Progenitor cell of endocrine pancreas (in vitro differentiated cells): ENCODE measurements at places on chromosomes 3 and 15.

GRCh38 chr3:31815631-31816440 is 165.2 kb downstream of the OSBPL10 start:
- no peak for DNase-seq

DNA sequence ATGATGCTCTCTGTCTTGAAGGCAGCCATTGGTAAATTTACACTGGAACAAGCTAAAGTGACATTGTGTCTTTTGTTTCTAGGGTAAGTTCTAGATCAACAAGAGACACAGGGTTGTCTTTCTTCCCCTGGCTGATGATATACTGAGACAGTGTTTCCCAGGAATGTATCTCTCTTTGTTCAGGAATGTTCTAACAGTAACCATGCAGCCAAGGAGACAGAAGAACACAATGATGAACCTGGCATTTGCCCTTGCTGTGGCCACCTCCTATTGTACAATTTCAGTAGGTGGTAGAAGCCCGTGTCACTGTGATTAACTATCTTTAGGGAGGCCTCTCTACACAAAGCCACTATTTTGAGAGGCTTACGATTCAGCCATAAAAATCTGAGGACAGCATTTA is 130.7 kb downstream of the LRTM1 start:
- DNase-seq: no peak

GRCh38 chr3:58576716-58577115 is 475 bp downstream of the FAM107A start:
- no peak for DNase-seq

DNA sequence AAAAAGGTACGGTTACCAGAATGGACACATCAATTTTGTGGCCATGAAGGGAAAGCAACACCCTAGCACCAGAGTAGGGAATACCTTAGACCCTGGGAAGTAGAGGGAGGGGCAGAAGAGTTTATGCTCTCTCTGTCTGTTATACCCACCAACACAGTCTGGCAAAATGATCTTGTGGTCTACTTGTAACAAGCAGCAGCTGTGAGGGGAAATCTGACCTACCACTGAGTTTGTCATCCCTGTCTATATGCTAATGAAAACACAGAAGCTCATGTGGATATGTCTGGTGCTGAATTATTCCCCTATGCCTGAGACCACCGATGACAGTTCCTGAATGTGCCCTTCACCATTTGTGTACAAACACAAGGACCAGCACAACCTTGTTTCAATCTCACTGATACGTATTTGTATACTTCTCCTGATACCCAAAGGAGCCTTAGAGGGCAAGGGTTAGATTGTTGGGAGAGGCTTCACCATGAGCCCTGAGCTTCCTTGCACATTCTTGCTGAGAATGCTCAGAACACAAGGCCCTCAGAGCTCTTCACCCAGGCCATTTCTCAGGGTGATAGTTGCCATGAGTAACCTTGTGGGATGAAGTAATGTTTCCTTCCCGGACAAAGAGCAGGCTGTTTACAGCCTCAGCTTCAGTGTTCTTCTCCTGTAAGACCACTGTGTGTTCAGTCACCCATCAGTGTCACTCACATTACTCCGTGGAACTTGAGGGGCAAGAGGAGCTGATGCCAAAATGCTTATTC is 24.7 kb upstream of the ZNF639 start:
- DNase-seq: no peak

DNA sequence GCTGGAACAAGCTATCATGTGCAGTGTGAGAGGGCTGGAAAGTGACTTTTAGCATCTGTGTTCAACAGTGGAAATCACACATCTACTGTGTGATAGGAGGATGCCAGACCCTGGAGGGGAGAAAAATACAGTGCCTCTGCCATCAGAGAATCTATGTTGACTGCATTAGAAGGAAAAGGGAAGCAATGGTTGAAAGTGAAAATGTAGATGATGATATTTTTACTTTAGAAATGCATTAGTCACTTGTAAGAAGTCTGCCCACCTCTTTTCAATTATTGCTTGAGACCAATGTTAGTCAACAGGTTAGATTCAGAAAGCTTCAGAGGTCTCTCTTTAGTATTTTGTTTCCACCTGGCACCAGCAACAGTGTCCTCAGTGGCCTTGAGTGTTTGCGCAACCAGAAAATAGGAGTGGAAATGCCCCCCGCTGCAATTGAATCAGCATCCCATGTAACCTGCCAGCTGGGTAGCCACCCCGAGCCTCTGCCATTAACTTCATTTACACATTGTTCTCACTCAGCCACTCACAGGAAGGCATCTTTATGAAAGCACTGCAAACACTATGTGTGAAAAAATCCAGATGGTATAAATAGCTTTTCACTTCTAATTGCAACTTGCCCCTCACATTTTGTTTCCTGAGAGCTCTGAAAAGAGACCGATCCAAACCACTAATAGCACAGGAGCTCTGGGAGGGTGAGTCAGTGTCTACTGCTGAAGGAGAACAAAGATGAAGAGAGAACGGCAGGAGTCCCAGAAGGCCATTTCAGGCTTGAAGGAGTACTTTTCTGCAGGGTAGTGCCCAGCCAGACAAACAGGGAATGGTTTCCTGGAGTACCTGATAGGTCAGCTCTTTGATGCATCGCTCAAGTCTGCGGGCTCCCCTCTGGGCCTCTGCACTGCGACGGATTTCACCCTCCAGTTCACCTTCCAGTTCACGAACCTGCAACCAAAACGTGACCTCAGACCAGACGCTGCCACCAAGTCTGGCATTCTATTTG is 92.1 kb downstream of the HHLA2 start:
- DNase-seq: no peak

GRCh38 chr3:148546959-148547358 is 150.7 kb upstream of the AGTR1 start:
- no peak for DNase-seq

GRCh38 chr3:34067536-34068051 is 269.2 kb downstream of the PDCD6IP start:
- DNase-seq: no peak

- DNase-seq: no peak
These were observed 89.0 kb downstream of the PPCDC start for GRCh38 chr15:75112278-75112847.
